Fibroblast of skin of left quadriceps (primary cell): ENCODE measurements at places on chromosomes 12 and 14.
A peak's percentile ranks its signal among the peaks of the same experiment; 100 is the strongest.

DNA sequence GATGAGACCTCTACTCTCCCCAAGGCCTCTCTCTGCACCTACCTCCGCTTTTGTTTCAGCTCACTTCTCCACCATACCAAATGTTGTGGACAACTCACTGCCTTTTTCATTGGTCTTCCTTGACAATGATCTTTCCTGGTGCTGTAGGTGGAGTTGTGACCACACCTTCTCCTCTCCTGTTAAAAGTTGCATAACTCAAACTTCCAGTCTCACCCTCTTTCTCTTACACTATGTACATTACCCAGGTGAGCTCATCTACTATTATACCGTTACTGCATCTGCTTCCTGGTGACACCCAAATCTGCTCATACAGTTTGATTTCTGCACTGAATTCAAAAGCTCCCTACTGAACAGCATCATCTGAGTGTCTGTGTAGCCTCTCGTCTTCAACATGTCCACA lies 542.8 kb downstream of the GALC start:
- no peak for DNase-seq

GRCh38 chr14:71314717-71315116 lies 407.5 kb downstream of the PCNX1 start:
- no peak for DNase-seq

DNA sequence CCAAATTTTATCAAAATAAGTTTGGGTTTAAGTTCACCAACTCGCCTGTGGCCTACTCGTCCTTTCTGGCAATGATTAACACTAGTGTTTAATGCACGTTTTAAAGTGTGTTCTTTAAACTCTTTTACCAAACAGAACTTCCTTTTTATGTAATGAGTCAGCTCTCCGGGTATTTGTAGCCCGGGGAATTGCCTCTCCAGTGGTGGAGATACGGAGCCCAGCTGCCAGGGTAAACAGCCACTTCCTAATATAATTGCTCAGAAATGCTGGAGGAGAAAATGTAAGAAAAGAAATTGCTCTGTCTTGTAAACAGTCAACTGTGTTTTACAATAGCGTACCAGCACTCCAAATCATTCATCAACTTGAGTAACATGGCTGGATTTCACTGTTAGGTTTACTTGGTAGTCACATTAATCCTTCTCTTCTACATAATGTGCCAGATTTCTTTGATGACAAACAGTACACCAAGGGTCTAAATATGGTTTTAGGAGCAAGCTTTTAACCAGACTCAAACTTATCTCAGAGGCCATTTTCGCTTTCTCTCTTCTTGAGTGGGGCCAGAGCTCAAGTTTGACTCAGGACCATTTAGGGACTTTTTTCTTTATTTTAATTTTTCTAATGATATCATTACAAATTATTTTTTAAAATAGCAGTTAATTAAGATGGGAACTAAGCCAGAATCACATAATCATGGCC lies 101.2 kb upstream of the SLC38A2 start:
- DNase-seq: peak; percentile 91

- DNase-seq: peak; percentile 87
These were observed 73.2 kb downstream of the MYRFL start for GRCh38 chr12:69898236-69898635.

GRCh38 chr12:78240827-78241226 lies 410.1 kb downstream of the NAV3 start:
- DNase-seq: no peak
